ENCODE measurements at places on chromosomes 3 and 15.

DNA sequence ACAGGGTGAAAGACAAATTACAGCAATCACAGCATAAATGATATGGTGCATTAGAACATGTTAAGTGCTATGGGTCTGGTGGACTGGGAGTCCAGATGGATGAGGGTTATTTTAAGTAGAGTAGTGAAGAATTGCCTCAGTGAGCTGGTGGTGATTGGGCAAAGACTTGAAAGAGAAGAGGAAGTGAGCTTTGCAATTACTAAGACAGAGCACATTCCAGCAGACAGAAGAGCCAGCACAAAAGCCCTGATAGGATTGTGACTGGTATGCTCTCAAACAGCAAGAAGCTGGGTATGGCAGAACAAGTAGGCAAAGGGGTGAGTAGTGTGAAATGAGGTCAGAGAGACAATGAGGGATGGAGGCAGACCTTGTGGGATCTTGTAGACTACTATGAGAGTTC is 2.1 kb upstream of the ACKR4 start:
- no peaks in the 10 kb centered on the region for H3K27me3 ChIP-seq
- no peak overlapping the region for H3K4me3 ChIP-seq
- H3K36me3 ChIP-seq: no peaks in the 10 kb centered on the region

GRCh38 chr3:194247350-194247740 is 103.8 kb downstream of the CPN2 start:
- H3K27ac ChIP-seq: no peak overlapping the region
- H3K4me1 ChIP-seq: no peaks in the 10 kb centered on the region
- H3K4me3 ChIP-seq: no peak overlapping the region
- no peaks in the 10 kb centered on the region for H3K27me3 ChIP-seq
- no peaks in the 10 kb centered on the region for H3K36me3 ChIP-seq

GRCh38 chr15:53307952-53308624 is 451.4 kb downstream of the WDR72 start:
- no peaks in the 10 kb centered on the region for H3K4me1 ChIP-seq
- no peaks in the 10 kb centered on the region for H3K36me3 ChIP-seq
- H3K27ac ChIP-seq: no peak overlapping the region
- peaks cover under 1% of the 10 kb centered on the region for H3K27me3 ChIP-seq
- no peak overlapping the region for H3K4me3 ChIP-seq

- no peak overlapping the region for H3K27ac ChIP-seq
- H3K27me3 ChIP-seq: no peaks in the 10 kb centered on the region
- ATAC-seq: no peak
- no peaks in the 10 kb centered on the region for H3K36me3 ChIP-seq
- no peak overlapping the region for H3K4me3 ChIP-seq
Measured at GRCh38 chr3:62249855-62250543, 123.4 kb downstream of the FEZF2 start.

- H3K27me3 ChIP-seq: no peaks in the 10 kb centered on the region
- no peak overlapping the region for H3K4me3 ChIP-seq
- no peak overlapping the region for H3K27ac ChIP-seq
Measured at GRCh38 chr3:15266510-15267376, 60.7 kb downstream of the CAPN7 start.

DNA sequence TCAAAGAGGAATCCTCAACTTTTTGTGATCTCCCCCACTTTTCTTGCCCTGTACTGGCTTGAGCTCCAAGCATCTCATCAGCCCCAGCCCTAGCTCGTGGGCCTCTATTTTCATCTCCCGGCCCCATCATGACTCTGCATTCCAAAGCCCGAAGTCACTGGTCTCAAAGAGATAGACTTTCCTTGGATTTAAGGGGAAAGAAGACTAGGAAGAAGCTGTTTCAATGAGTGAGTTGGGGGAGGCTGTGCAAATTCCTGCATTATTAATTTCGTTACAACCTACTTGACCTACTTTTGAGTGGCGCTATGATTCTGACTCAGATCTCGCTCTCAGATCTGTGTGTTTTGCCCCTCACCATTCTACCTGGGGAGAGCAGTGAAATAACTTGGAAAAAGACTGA is 266.6 kb upstream of the TBL1XR1 start:
- ATAC-seq: no peak
- H3K36me3 ChIP-seq: no peaks in the 10 kb centered on the region
- no peaks in the 10 kb centered on the region for H3K27me3 ChIP-seq
- H3K4me1 ChIP-seq: peaks cover 27% of the 10 kb centered on the region
- peak overlapping the region; percentile 92 for H3K27ac ChIP-seq
- no peak overlapping the region for H3K4me3 ChIP-seq

DNA sequence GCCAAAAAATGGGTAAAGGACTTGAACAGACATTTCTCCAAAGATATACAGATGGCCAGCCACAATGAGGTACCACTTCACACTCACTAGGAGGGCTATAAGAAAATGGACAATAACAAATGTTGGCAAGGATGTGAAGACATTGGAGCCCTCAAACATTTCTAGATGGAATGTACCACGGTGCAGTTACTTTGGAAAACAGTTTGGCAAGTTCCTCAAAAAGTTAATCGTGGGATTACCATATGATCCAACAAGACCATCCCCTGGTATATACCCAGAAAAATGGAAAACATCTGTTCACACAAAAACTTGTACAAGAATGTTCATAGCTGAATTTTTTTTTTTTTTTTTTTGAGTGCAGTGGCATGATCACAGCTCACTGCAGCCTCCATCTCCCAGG is 15.9 kb upstream of the HRH1 start:
- H3K4me1 ChIP-seq: no peaks in the 10 kb centered on the region
- H3K27ac ChIP-seq: no peak overlapping the region
- H3K27me3 ChIP-seq: no peaks in the 10 kb centered on the region
- no peak overlapping the region for H3K4me3 ChIP-seq
- no peaks in the 10 kb centered on the region for H3K36me3 ChIP-seq
- no peak for ATAC-seq

- H3K27me3 ChIP-seq: no peaks in the 10 kb centered on the region
- peaks cover 64% of the 10 kb centered on the region for H3K4me1 ChIP-seq
- no peaks in the 10 kb centered on the region for H3K36me3 ChIP-seq
- no peak for ATAC-seq
Measured at GRCh38 chr3:45555666-45556065, 38.9 kb upstream of the LIMD1 start.
